Ovary (tissue), 10 donors: ENCODE measurements at places on chromosomes 6 and 20.

- no peak for DNase-seq
These were observed 38.7 kb downstream of the LAMA4 start for GRCh38 chr6:112215488-112216284.

GRCh38 chr20:1427457-1428054 is 34.7 kb upstream of the FKBP1A start:
- DNase-seq: no peak

- DNase-seq: no peak
These were observed at the start of gene BMP7 for GRCh38 chr20:57266291-57267157. TSS of gene BMP7 (minus strand) at chr20:57266641. CDS start at chr20:57266122, 519 bp downstream.

DNA sequence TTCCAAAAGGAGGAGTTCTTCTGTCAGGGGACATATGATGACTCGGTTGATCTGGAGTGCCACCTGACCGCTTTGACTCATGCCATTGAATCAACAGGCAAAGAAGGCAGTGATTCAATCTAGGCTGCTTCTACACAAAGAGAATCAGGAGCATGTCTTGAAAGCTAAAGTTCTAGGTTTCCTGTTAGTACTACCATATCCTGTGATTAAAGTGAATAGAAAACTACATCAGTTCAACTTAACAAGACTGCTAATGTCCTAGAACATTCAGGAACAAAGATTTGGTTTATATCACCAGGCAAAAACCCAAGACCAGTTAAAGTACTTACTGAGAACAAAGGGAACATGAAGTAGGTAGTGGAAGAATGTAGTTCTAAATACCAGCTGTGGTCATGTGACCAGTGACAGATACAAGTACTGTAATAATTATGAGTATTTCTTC is 216.8 kb upstream of the SGK1 start:
- no peak for DNase-seq

DNA sequence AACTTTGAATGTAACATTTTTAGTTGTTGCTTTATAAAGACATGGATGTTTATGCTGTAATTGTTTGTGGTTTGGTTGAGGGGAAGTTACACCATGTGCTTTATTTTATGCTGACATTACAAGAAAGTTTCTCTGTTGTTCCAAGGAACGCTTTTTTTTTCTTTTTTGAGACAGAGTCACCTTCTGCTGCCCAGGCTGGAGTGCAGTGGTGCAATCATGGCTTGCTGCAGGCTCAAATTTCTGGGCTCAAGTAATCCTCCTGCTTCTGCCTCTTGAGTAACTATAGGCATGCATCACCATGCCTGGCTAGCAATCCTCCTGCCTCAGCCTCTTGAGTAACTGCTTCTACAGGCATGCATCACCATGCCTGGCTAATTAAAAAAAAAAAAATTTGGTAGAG is 21.0 kb upstream of the IFNGR1 start:
- no peak for DNase-seq

GRCh38 chr6:35120746-35121145 is 20.4 kb downstream of the TCP11 start:
- DNase-seq: no peak
